ENCODE measurements at places on chromosomes 5 and 9.

GRCh38 chr9:121486043-121486442 is 13.6 kb downstream of the GGTA1 start:
- DNase-seq = no peak

GRCh38 chr9:2729721-2730120 is 12.4 kb downstream of the KCNV2 start:
- DNase-seq = no peak

DNA sequence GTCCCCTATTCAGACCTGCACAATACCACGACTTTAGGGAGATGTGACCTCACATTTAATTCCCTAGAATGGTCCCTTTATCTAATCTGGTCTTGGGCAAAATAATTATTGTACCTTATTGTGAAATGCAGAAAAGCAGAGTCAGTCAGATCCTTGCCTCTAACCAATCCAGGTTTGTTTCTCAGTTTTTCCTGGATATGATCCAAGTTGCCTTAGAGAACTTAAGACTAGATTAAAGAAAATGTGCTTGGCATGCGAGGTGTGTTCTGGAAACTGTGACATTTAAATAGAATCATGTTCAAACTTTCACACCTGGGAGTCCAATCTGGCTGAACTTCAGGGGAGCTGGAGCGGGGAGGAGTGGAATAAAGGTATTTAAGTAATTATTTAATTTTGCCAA is 696.2 kb downstream of the DNAH5 start:
- no peak for DNase-seq

GRCh38 chr5:39577529-39577928 is 152.7 kb upstream of the DAB2 start:
- DNase-seq = no peak

GRCh38 chr5:5770825-5771224 is 348.3 kb downstream of the ICE1 start:
- DNase-seq = no peak

GRCh38 chr9:115469841-115470240 is 351.9 kb upstream of the TNC start:
- no peak for DNase-seq

DNA sequence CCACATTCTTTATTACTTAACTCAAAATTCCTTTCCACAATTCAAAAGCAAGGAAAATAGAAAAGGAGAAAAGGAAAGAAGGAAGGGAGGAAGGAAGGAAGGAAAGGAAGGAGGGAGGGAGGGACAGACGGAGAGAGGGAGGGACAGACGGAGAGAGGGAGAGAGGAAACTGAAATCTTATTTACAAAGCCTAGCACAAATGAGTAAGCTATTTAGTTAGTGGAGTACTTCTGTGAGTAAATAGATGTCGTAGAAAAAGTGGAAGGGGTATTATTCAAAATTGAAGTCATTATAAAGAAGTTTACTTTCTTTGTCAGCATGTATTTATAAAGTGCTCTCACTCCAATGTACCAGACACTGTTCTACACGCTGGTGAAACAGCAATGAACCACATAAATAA is 177.9 kb downstream of the CETN3 start:
- no peak for DNase-seq

DNA sequence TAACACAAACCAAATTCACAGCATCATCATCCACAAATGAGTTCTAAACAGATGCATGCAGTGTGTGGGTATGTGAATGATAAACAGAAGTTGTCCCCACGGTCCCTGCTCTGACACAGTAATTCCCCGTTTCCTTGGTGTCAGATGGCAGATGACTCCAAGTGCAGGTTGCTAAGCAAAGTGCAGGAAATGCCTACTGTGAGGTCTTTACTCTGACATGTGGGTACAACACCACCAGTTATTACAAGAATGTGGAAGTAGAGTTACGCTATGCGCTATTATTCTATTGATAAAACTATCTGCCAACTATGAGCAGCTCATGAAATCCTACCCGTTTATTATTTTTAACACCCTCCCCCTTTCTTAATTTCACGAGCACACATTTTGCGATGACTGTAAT is 448.9 kb downstream of the BNC2 start:
- DNase-seq = no peak

GRCh38 chr5:67510204-67510603 is 313.6 kb upstream of the CD180 start:
- no peak for DNase-seq

GRCh38 chr5:141602606-141603005 is 16.2 kb downstream of the DIAPH1 start:
- DNase-seq = no peak

DNA sequence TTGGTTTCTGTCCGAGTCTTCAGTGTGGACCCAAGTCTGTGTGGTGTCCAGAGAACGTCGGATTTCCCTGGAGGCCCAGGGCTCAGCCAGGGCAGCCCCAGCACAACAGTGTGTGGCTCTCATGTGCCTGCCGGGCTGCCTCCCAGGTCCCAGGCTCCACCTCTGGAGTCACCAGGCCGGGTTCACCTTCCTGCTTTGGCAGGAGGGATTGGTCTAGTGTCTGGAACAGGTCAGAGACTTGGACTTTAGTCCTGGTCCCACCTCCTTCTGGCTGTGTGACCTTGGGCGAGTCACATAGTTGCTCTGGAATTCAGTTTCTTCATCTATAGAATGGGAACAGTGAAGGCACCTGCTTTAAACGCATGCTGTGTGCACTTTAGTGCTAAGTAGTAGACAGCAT is 3.2 kb downstream of the DOLPP1 start:
- no peak for DNase-seq

DNA sequence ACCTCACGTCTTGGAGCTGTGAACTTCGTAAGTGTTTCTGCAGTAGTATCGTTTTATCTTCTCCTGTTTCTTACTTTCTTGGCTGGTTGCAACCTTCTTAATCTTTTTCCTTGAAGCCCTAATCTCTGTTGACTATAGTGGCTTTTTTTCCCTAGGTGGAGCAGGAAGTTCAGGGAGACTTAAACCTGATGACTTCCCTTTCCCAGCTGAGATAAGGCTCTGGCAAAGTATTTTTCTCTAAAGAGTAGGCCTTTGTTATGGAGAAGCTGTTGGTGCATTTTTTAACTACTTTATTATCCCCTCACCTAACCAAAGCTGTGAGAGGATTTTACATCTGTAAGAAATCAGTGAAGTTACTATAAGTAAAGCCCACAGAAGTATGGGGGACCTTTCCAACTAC is 723.1 kb upstream of the RIOK2 start:
- no peak for DNase-seq

DNA sequence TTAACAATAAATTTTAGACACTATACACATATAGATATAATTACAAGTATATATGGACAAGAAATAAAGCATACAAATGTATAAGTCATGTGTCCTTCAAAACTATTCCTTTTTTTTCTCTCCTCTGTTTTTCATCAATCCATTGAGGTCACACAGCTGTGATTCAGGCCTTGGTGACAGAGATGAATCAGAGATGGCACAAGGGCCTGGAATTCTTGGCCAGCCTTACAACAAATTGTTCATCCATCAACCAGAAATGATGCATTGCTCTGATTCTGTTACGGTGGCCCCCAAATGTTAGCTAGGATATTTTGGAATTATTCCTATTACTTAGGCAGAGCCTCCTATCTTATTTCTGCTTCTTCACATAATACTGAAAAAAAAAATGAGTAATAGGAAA is 108.7 kb upstream of the MPDZ start:
- no peak for DNase-seq

DNA sequence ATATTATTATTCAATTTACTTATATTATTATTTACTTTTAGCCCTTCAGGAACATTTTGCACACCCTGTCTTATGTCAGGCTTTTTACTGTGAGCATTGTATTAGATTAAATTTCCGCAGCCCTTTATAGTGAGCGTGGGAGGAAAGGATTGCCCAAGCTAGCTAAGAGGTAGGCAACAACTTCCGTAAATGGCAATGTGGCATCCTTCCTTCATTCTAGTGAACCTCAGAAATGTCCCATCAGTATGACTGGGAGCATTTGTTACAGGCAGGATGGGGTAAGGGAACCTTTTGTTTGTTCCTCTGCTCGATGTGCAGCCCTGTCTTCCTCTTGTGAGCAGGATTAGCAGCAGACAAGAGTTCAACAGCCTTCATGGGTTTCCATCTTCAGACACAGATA is 6.2 kb upstream of the CD180 start:
- DNase-seq = no peak

DNA sequence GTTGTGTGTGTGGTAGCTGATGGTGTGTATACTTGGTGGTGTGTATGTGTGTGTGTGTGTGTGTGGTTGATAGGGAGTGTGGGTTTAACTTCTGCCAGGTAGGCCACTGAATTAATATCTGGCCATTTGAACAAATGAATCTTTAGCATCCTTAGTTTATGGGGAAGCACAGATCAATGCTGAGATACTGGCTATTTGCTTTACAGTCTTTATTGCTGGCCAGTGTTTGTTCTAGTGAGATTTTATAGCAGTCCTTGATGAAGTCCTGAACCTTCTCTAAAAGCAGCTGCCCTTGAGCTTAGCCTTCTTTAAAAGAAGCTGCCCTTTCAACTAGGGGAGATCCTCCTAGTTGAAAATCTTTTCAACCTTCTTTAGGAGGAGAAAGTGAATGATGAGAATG is 69.3 kb downstream of the MACIR start:
- DNase-seq = no peak

DNA sequence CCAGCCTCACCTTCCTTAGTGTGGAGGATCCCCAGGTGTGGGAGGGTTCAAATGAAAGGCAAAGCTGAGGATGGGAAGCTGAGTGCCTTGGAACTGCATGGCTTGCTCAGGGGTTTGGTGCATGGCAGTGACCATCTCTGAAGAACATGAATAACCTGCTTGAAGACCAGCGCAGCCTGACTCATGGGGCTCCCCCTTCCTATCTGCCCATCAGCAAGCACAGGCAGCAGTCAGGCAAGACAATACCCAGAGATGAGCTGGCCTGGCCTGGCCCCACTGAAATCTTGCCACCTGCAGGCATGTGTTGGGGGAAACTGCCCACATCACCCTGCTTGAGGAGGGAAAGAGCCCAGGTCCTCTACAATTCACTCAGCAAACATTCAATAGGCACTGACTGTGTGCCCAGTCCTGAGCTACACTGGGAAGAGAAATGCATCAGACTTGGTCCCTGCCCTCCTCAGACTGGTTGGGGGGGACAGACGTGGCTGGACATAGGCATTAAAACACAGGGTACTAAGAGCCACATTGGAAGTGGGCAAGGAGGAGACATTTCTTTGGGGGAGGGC is 105.0 kb upstream of the ALDH1B1 start:
- DNase-seq = no peak

DNA sequence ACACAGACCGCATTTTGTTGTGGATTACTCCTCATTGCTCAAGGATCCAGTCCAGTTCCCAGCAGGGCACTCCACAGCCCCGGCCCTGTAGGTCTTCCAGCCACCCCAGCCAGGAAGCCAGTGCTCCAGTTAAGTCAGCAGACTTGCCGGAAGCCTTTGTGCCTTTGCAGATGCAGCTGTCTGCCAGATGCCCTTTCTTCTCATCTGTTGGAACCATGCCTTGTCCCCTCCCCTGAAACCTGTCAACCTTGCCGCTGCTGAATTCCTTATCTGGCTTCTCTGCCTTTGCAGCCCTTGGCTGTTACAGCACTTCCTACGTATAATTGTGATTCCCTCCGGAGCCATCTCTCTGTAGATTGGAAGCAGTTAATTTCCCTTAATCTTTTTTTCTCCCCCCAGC is 28.4 kb downstream of the PSAT1 start:
- DNase-seq = no peak

GRCh38 chr5:74490814-74491213 is 149.7 kb downstream of the ENC1 start:
- DNase-seq = no peak

DNA sequence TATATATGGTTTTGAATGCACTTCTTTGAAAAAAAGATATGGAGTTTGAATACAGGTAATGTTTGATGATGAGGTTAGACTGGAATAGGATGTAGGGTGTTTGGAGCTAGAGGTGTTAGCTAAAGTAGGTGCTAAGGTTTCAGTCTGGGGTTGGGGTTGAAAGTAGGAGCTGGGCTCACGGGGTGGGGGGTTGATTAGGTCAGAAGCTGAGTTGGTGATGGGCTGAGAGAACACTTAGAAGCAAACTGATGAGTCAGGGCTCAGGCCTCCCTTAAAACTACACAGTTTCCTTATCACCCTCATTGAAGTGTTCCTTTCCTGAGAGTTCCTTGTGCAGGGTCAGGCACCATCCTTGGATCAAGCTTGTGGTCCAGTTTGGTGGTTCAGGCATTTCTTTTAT is 308.8 kb upstream of the ADAMTS16 start:
- DNase-seq = no peak

DNA sequence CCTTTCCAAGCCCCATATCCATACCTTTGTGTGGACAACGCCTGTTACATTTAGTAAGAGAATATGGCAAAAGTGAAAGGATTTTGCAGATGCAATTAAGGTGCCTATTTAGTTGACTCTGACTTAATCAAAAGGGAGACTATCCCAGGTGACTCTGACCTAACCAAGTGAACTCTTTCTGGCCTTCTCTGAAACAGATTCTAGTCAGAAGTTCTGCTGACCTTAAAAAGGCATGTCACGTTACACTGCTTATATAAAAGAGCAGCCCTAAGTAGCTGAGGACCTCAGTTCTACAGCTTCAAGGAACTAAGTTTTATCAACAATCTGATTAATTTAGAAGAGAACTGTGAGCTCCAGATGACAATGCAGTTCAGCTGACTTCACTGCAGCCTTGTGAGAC is 5.7 kb upstream of the TICAM2 start:
- DNase-seq = no peak

GRCh38 chr5:141236516-141237313 is 8.5 kb upstream of the PCDHB15 start:
- DNase-seq = no peak

- no peak for DNase-seq
Measured at GRCh38 chr9:121607434-121608167, 43.8 kb upstream of the DAB2IP start.

DNA sequence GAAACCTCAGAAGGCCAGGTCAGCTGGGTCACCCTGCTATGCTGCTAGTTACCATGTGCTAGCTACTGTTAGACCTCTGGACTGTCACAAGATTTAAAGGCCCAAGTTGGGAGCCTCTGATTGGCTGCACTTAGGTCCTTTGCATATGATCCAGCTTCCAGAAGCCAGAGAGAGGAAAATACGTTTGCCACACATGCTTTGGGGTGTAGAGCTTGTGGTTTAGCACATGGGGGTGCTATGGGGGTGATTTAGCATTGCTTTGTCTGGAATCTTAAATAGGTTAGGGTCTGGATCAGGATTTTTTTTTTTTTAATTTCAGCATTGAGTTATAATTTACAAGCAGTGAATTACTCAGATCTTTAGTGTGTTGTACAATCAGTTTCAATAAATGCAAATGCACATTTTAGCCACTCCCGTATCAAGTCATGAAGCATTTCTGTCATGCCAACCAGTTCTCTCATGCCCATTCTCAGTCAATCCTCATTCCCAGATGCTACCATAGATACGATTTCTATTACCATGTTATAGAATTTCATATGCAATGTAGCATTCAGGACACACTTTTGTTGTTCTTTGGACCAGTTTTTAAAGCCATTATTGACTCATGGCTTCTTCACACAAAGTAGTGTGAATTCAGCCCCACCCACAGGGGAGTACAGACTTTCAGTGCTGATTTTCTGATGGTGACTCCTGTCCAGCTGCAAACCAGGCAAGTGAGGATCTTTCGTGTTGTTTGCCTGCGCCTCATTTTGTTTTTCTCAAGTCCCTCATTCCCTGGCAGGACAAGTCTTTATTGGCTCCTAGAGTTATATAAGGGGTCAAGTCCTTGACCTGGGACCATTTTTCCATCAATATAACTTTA is 250.4 kb downstream of the LRRC70 start:
- DNase-seq = no peak

GRCh38 chr5:158682631-158683030 is 417.1 kb downstream of the EBF1 start:
- no peak for DNase-seq

- no peak for DNase-seq
Measured at GRCh38 chr5:96487859-96488258, 54.8 kb upstream of the PCSK1 start.
